ENCODE measurements at places on chromosomes 3 and 15. TPM values are rescaled to one million over a fixed set of nuclear protein-coding genes. Genes with fewer than 3 reads are reported as not detected.

DNA sequence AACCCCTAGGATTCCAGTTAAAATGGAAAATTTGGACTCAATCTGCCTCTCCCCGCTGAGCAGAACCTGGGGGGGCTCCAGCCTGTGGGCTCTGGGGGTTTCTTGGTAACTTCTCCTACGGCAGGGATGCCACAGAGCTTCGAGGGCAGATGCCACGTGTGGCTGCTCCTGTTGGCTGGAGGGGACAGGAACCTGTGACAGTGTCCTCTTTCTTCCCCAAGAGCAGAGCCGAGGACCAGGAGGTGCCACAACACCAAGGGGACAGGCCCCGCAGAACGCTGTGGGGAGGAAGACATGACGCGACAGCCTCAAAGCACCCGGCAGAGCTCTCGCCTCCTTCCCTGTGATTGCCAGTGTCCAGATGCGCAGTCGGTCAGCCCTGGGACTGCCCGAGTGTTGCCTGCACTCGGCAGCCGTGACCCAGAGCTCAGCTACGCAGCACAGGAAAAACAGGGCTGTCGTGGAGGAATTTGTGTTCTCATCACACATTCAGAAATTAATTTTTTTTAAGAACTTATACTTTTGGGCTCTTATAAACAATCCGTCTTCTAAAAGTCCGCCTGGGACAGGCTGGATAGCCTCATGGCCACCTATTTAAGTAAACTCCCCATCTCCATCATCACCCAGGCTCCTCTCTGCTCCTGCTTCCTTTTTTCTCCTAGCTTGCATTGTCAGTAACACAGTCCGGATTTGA, 131.9 kb upstream of the MEF2A start:
- DNase-seq: peak; percentile 69
- H3K4me1 ChIP-seq: peaks cover 33% of the 10 kb centered on the region
- peak overlapping the region; percentile 42 for H3K27ac ChIP-seq
- H3K27me3 ChIP-seq: no peaks in the 10 kb centered on the region

GRCh38 chr15:69450968-69451695, 1.5 kb upstream of the RPLP1 start:
- peaks cover 14% of the 10 kb centered on the region for H3K4me1 ChIP-seq
- H3K27ac ChIP-seq: peak overlapping the region; percentile 93
- H3K36me3 ChIP-seq: peaks cover 18% of the 10 kb centered on the region

DNA sequence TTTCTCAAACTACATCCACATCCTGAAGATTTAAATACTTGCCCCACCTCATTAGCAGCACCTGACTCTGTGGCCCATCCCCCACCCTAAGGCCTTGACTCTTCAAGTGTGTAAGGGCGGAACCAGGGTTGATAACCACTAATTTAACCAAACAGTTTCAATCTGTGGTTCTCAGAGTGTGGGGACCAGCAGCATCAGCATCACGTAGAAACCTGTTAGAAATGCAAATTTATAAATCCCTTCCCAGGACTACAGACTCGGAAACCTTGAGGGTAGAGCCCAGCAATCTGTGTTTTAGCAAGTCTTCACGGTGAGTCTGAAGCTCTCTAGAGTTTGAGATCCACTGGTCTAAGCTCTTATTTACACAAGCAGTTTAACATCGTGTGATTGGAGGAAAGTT, 12.4 kb downstream of the GNB4 start:
- DNase-seq: peak; percentile 88
- H3K27me3 ChIP-seq: no peaks in the 10 kb centered on the region
- peak overlapping the region; percentile 70 for H3K27ac ChIP-seq
- H3K36me3 ChIP-seq: peaks cover 11% of the 10 kb centered on the region

DNA sequence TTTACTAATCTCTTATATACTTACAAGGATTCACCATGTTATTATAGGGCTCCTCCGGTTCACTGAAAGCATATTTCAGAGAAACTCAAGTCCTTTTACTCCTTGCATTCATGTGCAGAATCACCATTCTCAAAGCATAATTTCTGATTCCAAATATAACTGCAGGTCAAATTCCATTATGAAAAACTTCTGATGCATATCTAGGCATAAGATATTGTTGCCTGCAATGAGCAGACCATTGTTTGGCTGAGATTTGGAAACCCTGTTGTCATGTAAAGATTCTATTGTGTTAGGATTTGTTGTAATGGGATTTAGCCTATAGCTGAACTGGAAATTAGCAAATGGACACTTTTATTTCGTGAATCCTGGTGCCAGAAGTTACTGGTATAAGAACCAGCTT, 69.5 kb upstream of the PRICKLE2 start:
- no peaks in the 10 kb centered on the region for H3K4me1 ChIP-seq
- no peaks in the 10 kb centered on the region for H3K36me3 ChIP-seq
- DNase-seq: no peak
- no peaks in the 10 kb centered on the region for H3K27me3 ChIP-seq

DNA sequence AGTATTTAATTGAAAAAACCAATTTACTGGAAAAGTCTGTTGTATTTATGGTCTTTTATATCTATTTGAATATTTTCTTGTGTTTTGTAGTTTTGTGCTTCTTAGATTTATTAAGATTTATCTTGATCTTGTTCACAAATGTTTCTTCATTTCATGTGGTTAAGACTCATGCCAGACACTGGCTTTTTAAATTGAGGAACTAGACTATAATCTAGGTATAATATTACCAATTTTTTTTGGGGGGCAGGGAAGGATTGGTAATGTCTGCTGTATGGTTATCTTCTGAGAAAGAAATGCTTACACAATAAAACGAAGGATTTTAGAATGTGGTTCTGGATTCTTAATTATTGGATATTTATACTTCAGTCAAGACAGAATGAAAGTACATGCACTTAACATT, 24.9 kb downstream of the AP4E1 start:
- peaks cover 90% of the 10 kb centered on the region for H3K36me3 ChIP-seq
- no peak for DNase-seq
- H3K4me3 ChIP-seq: no peak overlapping the region
- no peaks in the 10 kb centered on the region for H3K4me1 ChIP-seq
- H3K27ac ChIP-seq: no peak overlapping the region
- no peaks in the 10 kb centered on the region for H3K27me3 ChIP-seq

The SNTN gene
- not detected for polyA plus RNA-seq
